ENCODE measurements at places on chromosomes 4 and X. TPM values are rescaled to one million over a fixed set of nuclear protein-coding genes. Genes with fewer than 3 reads are reported as not detected.

The LNX1 gene
- 14.0 TPM for total RNA-seq

The SCML2 gene
- 8.2 TPM for total RNA-seq

The SOWAHB gene
- 1.2 TPM for total RNA-seq

The DAPP1 gene
- 2.9 TPM for total RNA-seq

The SH2D1A gene
- not detected for total RNA-seq
